ENCODE measurements at places on chromosomes 12 and 14.

- DNase-seq: no peak
Observed at GRCh38 chr12:99605-100004, 33.0 kb downstream of the IQSEC3 start.

DNA sequence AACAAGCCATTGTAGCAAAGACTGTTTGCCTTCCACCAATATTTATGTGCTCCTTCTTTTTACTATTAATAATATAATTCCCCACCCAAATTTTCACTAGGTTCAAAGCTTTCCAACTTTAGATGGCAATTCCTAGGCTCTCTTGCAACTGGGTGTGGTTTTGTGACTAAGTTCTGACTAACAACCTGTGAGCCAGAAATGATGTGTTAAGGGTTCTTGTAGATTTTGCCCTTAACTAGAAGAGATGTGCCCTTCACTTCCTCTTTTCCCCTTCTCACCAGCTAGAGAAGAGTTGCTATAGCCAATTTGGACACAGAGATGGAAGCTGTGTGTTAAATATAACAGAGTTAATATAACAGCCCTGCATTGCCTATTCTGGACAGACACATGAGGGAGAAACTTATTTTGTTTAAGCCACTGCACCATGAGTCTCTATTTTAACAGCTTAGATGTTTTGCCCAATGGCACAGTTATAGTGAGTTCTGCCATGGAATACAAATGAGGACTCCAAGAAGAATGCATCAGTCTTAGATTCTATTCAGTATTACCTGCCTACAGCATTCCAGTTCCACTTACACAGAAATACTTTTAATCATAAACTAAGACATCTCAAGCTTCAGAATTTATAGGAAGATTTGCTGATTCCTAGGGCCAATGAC is 216.2 kb downstream of the DUSP6 start:
- no peak for DNase-seq

DNA sequence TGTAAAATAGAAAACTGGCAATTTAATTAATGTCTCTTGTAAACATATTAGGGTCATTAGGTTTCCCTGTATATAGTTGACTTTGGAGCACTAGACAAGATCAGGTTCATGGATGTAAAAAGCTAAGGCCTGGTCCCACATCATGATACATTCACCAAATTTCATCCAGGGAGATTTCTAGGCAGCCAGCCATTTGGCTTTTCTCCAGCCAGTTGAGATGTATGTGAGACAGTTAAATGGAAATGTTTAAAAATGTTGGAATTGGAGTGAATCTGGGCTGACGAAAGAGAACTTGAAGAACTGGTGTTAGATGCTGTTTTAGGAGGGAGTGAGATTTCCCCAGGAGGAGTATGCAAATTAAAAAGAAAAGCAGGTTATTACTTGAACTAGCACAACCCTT is 41.8 kb upstream of the CLEC14A start:
- DNase-seq: no peak

DNA sequence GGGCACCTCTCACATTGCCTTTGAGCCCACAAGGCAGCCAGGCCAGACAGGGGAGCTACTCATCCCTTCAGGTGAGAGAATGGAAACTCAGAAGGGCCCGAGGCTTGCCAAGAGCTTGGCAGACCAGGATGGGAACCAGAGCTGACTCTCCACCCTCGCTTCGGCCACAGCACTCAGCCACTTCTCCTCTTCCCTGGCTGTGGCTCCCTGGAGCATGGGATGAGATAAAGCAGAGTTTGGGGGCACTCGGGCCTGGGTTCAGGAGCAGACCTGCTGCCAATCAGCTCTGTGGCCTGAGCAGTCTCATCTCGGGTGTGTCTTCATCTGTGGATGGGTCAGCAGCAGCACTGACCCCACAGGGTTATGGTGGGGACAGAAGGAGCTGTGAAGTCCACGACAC is 20.0 kb upstream of the CCDC85C start:
- no peak for DNase-seq

DNA sequence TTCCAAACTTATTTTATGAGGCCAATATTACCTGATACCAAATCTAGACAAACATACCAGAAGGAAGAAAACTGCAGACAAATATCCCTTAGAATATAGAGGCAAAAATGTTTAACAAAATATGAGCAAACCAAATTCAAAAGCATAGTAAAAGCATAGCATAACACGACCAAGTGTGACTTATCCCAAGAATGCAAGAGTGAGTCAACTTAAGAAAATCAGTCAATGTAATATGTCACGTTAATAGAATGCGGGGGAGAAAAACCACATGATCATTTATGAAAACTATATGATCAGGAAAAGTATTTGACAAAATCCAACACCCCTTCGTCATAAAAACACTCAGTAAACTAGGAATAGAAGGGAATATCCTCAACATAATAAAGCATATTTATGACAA is 217.3 kb downstream of the ADGRD1 start:
- no peak for DNase-seq

GRCh38 chr14:97757491-97757890 is 960.3 kb downstream of the VRK1 start:
- DNase-seq: no peak

DNA sequence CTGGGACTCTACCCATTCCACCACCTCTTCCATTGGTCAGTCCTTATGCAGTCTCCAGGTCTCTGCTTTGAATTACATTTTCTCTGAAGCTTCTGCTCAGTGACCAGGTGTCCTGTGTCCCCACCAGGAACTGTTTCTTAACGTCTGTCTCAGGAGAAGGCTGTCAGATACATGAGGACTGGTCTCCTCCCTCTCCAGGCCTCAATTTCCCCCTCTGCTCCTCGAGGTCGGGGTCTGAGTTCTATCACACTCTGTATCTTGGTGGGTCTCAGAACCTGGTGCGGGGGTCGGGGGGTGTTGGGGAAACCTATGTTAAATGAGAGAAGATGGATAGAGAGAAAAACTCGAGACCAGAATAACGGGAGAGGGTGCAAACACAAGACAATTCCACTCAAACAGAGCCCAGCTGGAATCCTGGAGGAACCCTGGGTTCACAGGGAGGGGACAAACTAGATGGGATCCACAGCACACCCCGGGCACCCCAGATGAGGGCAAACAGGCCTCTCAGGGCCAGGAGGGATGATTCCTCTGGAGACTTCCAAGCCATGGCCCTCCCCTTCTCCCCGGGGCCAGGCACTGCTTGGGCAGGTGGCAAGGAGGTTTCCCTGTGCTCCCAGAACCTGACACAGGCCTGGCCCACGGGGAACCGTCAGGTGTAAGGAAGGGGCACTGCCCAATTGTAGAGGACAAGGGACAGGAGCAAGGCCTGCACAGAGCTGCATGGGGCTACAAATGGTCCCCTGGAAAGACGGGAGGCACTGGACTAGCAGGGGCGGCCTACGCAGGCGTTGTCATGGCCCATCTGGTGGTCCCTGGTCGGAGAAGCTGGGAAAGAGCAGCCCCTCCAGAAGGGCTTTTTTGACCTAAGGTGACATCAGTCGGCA is 313.2 kb upstream of the DIO3 start:
- DNase-seq: no peak

GRCh38 chr12:62426089-62426488 is 40.5 kb upstream of the MON2 start:
- DNase-seq: no peak

DNA sequence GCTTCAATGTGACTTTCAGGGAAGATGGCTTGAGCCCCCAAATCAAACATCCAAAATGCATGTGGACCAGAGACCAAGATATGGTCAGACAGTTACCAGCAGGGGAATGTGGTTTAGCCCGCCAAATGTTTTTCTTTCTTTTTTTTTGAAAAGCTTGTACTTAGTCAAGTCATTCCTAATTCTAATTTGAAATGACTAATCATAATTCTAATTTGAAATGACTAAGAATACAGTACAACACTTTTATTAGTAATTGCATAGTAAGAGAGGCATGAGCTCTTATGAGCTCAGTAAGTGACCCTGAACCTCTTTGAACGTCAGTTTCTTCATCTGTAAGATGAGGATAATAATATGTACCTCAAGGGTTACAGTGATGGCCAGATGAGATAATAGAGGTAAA is 72.4 kb downstream of the HECTD4 start:
- no peak for DNase-seq

DNA sequence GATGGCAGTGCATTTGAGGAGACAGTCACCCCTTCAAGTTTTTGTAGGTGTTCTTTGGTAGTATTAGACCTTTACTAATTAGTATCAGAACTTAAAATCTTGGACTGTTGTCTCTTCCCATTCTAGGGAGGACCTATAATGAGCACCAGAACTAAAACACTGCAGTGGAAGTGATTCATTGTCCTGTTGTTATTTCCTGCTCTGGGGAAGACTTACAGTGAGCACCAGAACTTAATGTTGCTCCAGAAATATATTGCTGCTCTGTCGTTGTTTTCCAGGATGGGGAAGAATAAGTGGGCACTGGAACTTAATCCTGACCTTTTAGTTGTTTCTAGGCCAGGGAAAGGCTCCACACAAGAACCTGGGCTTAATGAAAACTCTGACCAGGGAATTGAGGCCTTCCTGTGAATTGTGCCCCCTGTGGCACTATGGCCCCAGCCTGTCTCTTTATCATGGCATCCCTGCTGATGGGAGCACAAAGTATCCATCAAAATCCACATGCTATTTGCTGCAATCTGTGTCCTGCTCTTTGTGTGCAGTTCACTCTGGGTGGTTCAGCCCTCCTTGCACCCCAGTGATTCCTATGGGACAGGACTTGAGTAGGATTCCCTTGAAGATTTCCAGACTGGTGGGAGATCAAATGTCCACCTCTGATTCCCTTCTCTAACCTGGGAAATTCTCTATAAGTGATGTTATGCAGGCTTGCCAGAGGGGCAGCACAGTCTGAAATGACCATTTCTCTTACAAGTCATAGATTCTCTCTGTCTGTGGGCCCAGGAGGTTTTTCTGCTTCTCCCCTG is 175.8 kb downstream of the PAWR start:
- no peak for DNase-seq

- DNase-seq: no peak
Observed at GRCh38 chr12:124792156-124792555, 71.5 kb downstream of the SCARB1 start.

GRCh38 chr12:15520083-15520482 is 197.8 kb downstream of the PTPRO start:
- no peak for DNase-seq

- DNase-seq: no peak
Observed at GRCh38 chr14:54771411-54772027, 131.1 kb downstream of the GCH1 start.

- no peak for DNase-seq
Observed at GRCh38 chr14:55297611-55298499, 26.6 kb downstream of the FBXO34 start.

GRCh38 chr14:52917735-52918134 is 33.1 kb downstream of the FERMT2 start:
- no peak for DNase-seq

DNA sequence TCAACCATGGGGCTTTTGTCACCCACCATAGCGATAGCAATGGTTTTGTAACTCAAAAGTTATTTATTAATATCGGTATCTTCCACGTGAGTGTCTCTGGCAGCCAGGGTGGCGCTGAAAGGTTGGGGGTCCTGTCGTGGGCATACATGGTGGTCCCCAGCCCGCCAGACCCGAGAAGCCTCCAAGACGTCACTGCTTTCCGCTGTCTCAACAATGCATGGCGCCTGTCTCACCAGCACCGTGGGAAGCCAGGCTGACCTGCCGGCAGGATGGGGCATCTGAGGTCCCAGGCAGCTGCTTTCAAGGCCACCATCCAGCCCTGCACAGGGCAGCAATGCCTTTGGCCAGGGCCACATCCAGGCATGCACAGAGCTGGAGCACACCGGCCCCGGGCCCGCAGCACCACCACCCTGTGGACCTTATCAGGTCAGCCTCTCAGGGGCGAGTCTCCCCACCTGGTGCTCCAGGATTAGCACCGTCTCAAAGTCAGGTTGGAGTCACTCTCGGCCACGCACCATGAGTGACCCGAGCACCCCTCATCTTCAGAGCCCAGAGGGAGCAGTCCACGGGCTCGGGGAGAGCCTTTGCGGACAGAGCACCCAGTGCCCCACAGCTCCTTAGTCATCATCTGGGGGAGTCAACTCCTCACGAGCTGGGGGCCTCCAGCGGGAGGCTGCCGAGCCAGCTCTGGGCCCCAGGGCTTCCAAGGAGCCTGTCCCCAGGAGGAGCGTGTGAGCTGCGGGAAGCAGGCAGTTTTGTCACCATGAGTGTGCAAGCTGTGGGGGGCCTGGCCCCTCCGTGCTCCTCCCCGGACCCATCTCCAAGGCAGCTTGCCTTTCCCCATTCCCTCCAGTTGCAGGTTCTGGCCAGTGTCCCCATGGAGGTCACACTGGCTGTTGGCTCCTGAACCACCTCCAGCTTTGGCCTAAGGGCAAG is 14.6 kb upstream of the C14orf180 start:
- DNase-seq: no peak

- DNase-seq: no peak
Observed at GRCh38 chr12:93844164-93844784, 167.1 kb downstream of the CRADD start.

All from CD8-positive, alpha-beta memory T cell (primary cell).